ENCODE measurements at places on chromosomes 2 and 18.
A peak's percentile ranks its signal among the peaks of the same experiment; 100 is the strongest.

DNA sequence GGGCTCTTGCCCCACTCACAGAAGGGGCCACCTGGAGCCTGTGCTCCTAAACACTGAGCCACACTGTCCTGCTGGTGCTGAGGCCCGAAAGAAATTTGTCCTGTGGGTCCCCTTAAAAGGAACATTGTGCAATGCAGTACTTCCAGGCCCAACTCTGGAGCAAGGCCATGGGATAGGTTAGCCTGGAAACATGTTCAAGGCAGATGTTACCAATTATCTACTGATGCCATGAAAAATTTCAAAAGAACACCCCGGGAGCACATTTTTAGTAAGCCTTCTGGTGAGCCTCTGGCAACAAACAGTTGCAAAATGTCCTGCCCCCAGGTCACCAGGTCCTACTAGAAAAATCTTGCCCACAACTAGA is 12.3 kb upstream of the PTMA start:
- DNase-seq, result no peak

- no peak for DNase-seq
Observed at GRCh38 chr2:28692411-28692810, 59.2 kb upstream of the PPP1CB start.

GRCh38 chr2:234251326-234252271 is 201.1 kb downstream of the SPP2 start:
- DNase-seq, result no peak

DNA sequence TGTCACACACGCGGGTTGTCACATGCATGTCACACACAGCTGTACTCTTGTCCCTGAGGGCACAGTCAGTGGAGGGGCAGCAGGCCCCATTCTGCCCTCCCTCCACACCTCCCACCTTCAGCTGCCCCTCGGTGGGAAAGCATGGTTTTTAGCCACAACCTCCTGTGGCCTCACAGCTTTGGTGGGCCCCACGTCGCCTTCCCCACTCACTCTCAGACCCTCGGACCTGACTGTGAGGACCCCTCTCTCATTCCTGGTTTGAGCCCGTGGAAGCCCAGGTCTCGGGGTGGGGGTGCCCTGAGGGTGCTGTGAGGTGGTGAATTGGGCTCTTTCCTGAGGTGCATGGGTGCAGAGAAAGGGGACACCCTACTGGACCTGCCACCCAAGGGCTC is 19.9 kb downstream of the KCNG2 start:
- DNase-seq, result no peak

DNA sequence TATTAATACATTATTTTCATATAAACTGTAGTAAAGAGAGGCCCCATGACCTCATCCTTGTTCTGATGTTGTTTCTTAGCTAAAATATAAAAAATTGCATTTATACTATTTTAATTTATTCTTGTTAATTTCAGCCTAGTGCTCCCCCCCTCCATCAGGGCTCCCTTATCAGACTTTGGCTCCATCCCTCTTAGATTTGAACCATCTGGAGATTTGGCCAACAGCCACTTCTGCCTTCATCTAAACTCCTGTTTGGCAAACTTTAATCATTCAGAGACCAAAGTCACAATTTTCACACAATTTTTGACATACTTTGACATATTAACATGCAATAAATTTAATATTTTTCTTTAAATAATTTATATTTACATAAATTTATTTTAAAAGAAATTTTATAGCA is 569.3 kb downstream of the TDRD15 start:
- no peak for DNase-seq

GRCh38 chr2:111624411-111625156 is 259.4 kb downstream of the ANAPC1 start:
- DNase-seq, result no peak

- DNase-seq, result no peak
Observed at GRCh38 chr2:53312181-53312580, 455.4 kb upstream of the CHAC2 start.

DNA sequence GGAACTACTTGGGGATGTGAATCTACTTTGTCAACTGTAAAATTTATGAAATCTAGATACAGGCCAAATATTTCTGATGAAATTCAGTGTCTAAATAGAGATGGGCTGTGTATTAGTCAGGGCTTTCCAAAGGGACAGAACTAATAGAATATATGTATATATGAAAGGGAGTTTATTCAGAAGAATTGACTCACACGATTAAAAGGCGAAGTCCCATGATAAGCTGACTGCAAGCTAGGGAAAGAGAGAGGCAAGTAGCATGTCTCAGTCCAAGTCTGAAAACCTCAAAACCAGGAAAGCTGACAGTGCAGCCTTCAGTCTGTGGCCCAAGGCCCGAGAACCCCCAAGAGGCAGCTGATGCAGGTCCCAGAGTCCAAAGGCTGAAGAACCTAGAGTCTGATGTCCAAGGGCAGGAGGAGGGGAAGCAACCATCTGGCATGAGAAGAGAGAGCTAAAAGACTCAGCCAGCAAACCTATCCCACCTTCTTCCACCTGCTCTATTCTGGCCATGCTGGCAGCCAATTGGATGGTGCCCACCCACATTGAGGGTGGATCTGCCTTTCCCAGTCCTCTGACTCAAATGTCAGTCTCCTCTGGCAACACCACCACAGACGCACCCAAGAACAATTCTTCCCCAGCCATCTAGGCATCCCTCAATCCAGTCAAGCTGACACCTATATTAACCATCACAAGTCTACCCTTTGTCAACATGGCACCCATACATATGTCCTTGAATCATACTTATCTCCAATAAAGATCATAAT is 29.3 kb upstream of the MEX3C start:
- DNase-seq, result no peak

DNA sequence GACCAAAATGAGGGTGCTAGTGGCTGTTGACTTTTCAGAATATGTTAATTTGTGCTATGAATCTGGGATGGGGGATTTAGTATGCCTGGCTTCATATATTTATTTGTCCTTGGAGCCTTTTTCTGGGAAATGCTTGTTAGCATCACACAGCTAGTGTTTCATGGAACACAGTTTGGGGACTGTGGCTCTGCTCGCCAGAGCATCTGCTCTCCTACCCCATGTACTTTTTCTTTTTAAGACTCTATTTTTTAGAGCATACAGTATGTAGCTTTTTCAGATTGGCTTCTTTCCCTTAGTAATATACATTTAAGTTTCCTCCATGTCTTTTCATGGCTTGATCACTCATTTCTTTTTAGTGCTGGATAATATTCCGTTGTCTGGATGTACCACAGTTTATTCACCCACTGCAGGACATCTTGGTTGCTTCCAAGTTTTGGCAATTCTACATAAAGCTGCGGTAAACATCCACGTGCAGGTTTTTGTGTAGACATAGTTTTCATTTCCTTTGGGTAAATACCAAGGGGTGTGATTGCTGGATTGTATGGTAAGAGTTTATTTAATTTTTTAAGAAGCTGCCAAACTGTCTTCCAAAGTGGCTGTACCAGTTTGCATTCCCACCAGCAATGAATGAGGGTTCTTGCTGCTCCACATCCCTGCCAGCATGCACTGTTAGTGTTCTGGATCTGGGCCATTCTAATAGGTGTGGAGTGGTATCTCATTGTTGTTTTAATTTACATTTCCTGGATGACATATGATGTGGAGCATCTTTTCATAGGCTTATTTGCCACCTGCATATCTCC is 44.1 kb downstream of the EFR3B start:
- no peak for DNase-seq

DNA sequence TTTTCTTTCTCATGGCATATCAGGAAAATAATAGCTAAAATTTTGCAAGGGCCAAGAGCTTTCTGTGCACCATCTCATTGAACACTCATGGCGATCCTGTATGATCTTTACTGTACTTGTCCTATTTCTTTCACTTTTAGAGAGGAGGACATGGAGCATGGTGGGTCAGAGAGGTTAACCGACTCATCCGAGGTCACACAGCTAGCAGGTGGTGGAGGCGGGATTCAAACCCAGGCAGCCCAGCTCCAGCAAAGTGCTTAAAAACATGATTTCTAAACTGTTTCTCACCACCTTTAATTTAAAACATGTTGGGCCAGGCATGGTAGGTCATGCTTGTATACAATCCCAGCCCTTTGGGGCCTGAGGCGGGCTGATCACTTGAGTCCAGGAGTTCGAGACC is 6.4 kb downstream of the NGEF start:
- DNase-seq, result no peak

DNA sequence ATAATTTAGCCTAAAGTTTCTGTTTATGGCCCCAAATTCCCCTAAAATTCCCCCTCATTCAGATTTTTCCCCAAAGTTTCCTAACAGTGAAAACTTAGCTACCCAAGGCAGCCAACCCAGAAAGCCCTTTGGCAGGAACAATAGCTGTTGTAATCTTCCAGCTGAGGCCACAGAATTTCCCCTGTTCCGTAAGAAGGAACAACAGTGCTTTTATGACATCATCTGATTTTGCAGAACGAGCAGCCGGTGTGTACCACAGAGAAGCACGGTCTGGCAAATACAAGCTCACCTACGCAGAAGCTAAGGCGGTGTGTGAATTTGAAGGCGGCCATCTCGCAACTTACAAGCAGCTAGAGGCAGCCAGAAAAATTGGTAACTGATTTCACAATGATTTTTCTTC is 6.3 kb downstream of the TNFAIP6 start:
- no peak for DNase-seq

DNA sequence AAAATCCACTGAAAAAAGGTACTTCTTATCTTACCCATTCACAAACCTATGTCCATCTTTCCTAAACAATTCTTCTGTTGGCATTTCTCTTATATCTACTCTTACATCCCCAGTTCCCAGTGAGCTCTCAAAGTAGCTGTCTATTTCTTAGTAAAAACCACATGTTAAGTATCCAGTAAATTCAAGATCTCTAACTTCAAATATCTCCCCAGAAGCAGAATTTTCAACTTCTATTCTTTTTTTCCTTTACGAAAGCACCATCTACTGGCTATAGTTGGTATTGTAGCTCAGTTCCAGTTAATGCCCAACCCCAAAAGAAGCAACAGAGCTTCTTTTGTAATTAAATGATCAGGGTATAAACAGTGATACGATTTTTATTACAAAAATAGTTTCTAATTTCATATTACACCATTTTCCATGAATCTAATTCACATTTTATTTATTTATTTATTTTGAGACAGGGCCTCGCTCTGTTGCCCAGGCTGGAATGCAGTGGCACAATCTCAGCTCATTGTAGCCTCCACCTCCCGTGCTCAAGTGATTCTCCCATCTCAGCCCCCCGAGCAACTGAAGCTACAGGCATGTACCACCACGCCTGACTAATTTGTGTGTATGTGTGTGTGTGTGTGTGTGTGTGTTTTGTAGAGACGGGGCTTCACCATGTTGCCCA is 28.5 kb downstream of the HRH4 start:
- DNase-seq, result peak; percentile 52

- no peak for DNase-seq
Observed at GRCh38 chr2:168354499-168354898, 101.6 kb upstream of the CERS6 start.

- DNase-seq, result peak; percentile 87
Observed at GRCh38 chr2:121804340-121804739, 48.9 kb downstream of the TSN start.

Measured in kidney capillary endothelial cell (primary cell).